ENCODE measurements at places on chromosomes 7 and 10.

GRCh38 chr10:102578782-102579181 is 65.5 kb upstream of the TRIM8 start:
- no peak for DNase-seq

DNA sequence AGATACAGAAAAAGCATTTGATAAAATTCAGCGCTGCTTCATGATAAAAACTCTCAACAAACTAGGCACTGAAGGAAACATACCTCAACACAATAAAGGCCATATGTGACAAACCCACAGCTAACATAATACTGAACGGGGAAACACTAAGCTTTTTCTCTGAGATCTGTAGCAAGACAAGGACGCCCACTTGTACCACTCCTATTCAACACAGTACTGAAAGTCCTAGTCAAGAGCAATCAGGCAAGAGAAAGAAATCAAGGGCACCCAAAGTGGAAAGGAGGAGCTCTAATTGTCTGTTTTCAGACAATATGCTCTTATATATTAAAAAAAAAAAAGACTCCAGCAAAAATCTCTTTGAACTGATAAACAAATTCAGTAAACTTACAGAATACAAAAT is 13.3 kb downstream of the DIP2C start:
- DNase-seq = no peak

DNA sequence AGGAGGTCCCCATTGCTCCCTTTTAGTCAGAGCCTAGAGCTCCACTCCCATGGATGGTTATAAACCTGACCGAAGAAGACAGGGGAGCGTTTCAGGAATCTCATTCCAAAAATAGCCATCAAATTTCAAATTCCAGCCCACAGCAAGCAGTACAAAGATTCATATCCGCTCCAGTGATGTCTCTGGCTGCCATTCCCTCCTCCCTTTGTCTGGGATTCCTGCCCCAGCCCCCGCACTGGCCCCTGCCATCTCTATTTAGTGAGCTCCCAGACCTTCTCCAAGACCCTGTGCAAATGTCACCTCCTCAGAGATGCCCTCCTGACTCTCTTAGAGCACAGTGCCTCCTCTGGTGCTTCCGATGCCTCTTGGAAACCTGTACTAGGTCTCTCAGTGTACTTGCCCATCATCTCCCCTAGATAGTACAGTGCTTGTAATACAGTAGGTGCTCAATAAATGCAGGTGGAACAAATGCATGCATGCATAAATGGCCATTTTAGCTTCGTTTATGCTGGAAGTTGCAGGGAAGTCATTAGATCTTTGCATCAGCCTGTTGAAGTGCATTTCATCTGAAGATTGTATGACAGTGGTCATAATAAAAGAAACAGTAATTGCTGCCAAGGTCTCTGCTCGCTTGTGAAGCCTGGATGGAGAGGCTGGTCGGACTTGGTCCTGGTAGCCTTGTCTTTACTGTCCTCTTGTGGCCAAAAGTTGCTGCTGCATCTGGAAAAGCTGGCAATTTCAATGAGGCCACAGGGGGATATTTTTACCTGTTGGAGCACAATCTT is 32.0 kb upstream of the HABP2 start:
- DNase-seq = no peak

- no peak for DNase-seq
Observed at GRCh38 chr10:35722636-35723035, 80.5 kb upstream of the FZD8 start.

DNA sequence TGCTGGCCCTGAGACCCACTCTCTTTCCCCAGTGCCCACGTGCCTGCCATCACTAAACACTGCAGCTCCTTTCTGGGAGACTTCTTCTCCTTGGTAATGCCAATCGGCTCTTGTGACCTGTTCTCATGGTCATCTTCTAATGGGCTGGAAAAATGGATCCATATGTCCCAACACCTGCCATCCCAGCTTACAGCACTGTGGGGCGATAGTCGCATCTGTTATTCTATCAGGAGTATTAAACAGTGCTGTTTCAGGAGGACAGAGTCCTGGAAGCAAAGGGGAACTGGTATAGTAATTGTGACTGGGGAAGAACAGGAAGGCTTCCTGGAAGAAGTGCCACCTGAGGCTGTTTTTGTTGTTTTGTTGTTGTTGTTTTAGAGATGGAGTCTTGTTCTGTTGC is 411.2 kb downstream of the GLRX3 start:
- DNase-seq = no peak

DNA sequence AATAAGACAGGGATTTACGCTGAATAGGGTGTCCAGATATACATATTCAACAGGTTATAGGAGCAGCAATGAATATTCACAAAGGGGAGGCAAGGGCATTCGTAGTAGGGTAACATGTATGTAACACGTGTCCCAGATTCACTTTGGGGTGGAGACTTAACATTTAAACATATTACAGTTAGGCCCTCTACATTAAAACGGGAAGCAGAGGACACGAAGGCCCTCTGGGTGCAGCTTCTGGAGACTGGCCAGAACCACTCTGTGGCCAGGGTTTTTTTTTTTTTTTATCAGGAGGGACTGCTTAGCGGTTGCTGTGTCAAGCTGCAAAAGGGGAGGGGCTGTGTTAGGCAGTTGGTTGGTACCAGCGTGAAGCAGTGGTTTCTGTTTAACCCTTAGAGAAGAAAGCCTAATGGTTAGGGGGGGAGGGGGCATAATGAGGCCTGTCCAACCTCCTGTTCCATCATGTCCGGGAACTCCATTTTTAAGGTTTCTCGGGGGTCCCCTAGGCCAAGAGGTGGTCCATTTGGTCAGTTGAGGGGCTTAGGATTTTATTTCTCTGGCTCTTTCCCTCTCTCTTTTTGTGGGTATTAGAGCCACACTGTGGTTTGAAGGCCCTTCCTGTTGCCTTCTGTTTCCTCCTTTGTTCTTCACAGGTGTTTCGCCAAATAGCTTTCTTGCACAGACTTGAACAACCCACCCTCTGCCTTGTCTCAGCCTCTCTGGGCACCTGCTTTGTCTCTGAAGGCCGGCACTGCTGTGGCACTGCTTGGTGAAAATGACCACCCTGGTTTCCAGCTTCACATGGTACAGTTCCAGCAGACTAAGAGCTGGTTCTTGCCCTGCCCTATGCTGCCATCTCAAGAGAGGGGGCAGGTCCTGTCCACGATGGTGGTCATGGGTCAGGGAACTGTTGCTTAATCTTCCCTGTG is 26.4 kb downstream of the PRF1 start:
- no peak for DNase-seq

DNA sequence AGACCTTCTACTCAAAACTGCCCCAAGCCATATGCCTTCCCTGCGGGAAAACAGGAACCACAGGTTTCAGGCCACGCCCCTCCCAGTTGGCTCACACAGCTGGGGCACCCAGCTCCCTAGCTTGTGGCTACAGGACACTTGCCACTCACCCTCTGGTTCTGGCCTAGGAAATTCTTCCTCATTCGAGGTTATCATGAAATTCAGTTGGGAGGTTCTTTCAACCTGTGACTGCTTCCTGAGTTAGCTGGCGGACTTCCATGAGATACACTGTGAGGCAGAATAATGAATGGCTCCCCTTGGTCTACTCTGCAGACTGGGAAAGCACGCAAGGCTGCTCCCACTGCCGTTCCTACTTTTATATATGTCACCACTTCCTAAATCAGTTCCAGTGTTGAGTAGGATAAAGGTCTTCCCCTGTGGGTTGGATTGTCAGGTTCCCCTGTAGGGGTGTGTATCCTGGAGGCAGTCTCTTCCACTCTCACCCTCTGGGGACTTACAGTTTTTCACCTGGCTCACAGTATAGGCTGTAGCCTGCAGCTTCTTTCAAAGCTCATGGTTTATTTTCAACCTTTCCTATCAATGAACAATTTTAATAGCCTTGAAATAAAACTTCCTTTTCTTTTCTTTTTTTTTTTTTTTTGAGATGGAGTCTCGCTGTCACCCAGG is 37.0 kb downstream of the GPR22 start:
- DNase-seq = no peak

DNA sequence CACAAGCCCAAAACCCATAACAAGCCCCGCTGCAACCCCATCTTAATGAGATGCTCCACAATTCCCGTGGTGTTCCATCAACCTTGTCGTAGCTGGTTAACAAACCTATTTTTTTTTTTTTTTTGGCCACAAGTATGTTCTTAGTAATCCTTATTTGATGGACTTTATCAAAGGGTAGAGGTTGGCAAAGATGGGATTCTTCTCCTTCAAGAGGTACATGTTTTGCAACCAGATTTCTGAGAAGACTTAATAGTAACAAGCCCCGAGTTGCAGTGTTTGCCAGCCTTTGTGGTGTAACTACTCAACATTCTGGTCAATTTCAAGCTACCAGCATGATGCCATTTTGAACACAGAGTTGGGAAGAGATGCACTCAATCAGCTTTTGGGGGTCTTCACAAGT is 181.7 kb downstream of the NRP1 start:
- DNase-seq = no peak
